A549 treated with AZD2906 at 1 μM for 4 hours (cell line): ENCODE measurements at places on chromosomes 1 and 21. TPM values are rescaled to one million over a fixed set of nuclear protein-coding genes. Genes with fewer than 3 reads are reported as not detected.

Gene GPR157
- 4.3 to 7.9 TPM (median 4.5 TPM) in 5 replicates for total RNA-seq

Gene CHODL
- total RNA-seq: not detected in 5 replicates

Gene RAB42
- 3.2 to 3.7 TPM (median 3.5 TPM) in 5 replicates for total RNA-seq

Gene CELA2A
- not detected in 5 replicates for total RNA-seq

Gene UMODL1
- total RNA-seq: not detected in 5 replicates
